Activated CD4-positive, alpha-beta T cell treated with anti-CD3 and anti-CD28 coated beads, Interleukin-2, amount 10 ng/mL, durations not matched to agents 7 days and 5 days (primary cell): ENCODE measurements at places on chromosomes 2 and 18.

DNA sequence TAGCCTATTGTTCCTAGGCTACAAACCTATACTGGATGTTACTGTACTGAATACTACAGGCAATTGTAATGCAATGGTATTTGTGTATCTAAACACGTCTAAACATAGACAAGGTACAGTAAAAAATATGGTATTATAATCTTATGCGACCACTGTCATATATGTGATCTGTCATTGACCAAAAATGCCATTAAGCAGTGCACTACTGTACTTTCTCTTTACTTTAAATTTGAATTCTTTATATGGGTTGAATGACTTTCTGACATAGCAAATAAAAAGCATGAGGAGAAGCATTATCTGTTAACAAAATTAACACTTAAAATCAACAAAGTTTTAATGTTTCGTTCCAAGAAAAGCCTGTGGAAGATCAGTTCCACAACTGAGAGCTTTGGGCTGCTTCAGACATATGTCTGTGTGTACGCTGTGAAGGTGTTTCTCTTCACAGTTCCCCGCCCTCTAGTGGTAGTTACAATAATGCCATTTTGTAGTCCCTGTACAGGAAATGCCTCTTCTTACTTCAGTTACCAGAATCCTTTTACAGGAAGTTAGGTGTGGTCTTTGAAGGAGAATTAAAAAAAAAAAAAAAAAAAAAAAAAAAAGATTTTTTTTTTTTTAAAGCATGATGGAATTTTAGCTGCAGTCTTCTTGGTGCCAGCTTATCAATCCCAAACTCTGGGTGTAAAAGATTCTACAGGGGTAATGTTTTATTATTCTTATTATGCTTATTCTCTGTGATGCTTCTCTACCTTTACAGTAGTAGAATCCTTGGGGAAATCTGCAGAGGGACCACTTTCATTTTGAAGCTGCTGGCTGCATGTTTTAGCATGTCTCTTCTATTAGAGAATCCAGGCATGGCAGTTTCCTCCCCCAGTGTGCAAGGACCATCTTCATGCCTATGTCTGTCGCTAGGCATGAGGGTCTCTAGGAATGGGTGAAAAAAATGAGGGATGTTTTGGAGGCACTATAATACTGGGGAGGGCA is 54.5 kb downstream of the SCN2A start:
- DNase-seq = peak; percentile 82

GRCh38 chr18:34624551-34624950 is 85.5 kb upstream of the DTNA start:
- no peak for DNase-seq

DNA sequence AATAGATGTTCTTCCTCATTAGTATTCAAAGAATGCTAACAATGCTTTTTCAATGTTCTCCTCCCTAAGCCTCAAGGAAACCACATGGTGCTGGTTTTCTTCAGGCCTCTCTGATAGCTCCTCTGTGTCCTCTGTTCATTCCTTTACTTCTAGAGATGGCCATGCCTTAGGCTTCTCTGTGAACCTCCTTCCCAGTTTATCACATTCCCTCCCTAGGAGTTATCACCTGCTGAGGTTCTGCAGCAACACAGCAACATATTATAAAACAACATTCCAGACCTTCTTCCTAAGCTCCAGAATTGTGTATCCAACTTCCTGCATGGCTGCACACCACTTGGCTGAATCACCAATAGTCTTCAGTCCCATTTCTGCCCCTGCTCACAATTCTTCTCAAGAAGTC is 325.5 kb downstream of the IRS1 start:
- no peak for DNase-seq

- no peak for DNase-seq
Measured at GRCh38 chr2:206075113-206075512, 10.9 kb downstream of the INO80D start.

DNA sequence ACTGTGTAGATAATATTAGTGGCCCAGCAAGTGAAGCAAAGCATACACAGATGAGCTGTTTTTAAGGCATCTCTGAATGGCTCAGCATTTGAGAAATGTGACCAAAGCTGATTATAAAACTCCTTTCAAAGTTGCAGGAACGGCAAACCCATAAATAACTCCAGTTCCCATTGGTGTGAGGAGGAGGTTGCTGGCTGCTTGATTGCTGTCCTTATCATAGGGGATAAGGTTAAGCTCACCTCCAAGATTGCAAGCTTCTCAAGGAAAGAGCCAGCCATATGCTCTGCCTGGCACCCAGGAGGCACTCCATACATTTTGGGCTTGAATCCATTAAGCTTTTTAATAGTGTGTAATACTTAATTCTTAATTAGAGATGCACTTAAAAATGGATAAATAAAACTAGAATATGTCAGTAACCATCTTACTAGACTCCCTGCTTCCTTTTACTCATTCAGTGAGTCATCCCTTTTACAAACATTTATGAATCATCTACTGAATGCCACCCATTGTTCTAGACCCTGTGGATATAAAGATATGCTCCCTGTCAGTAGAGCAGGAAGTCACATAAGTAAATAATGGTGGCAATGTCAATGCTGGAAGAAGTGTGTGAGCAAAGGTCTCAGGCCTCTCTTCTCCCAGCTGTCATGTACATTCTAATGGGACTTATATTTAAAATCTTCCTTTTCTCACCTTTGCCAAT is 99.3 kb downstream of the SPATS2L start:
- no peak for DNase-seq

GRCh38 chr2:182542501-182543258 is 115.8 kb upstream of the PDE1A start:
- no peak for DNase-seq

DNA sequence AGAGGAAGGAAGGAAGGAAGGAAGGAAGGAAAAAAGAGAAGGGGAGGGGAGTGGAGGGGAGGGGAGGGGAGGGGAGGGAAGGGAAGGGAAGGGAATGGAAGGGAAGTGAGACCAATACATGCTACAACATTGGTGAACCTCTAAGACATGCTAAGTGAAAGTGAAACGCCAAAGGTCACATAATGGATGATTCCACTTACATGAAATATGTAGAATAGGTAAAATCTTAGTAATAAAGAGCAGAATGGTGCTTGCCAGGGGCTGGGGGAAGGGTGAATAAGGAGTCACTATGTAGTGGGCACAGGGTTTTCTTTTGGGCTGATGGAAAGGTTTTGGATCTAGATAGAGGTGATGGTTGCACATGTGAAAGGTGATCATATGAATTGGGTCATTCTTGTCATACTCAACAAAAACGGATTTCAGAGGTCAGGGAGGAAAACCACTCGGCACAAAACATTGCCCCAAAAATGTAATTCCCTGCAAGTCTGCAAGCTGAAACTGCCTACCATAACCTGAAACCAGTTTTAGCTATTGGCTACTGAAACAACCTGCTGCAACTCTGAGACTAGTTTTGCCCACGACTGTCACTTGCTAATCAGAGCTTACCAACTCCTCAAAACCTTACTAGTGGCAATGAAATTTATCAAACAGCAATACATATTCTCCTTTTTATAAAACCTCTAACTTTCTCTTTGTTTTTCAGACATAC is 59.2 kb downstream of the CCDC141 start:
- DNase-seq = no peak

- DNase-seq = no peak
Measured at GRCh38 chr2:234285541-234285940, 211.3 kb downstream of the ARL4C start.

DNA sequence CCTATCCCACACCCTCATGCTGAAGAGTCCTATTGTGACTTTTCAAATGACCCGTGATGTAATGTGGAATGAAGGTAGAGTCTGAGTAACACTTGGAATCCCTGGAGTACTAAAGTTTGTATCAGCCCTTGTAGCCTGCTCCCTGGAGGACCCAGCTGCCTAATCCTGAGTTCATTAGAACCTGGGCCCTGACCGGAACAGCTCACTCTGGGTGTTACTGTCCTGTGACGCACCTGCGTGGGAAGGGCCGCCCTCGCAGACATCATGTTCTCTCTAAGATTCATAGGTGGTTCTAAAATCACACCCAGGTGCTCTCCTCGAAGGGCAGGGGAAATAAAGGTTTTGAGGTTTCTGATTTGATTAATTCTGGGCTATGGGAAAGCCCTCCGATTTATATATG is 62.3 kb downstream of the NCK2 start:
- DNase-seq = no peak

- no peak for DNase-seq
Measured at GRCh38 chr2:10926191-10926820, 14.6 kb downstream of the KCNF1 start.

- DNase-seq = no peak
Measured at GRCh38 chr2:28436525-28437051, 43.9 kb downstream of the FOSL2 start.

GRCh38 chr2:45700407-45701013 is 49.0 kb downstream of the PRKCE start:
- DNase-seq = no peak

- no peak for DNase-seq
Measured at GRCh38 chr18:57792631-57793301, 10.3 kb downstream of the ATP8B1 start.

GRCh38 chr2:96409081-96409819 is 73.7 kb downstream of the NCAPH start:
- DNase-seq = no peak

DNA sequence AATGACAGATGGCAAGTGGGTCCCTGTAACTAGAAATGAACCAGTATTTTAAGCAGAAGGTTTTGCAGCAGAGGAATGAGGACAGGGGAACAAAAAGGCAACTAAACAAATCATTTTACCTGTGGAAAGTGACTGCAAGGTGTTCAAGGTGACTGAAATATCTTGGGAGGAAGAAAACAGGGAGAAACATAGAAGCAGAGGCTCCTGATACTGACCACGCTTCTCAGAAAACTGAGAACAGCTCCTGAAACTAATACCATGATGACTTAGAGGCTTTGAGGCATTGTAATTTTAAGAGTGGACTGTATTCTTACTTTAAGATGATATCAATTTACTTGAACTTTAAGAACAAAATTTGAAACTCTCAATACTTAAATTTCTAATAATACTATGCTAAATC is at the start of gene DYTN:
TSS of gene DYTN (minus strand) at position 101 of the 400 bp plus-strand sequence. CDS start 117 bp downstream, outside the sequence.
- no peak for DNase-seq

DNA sequence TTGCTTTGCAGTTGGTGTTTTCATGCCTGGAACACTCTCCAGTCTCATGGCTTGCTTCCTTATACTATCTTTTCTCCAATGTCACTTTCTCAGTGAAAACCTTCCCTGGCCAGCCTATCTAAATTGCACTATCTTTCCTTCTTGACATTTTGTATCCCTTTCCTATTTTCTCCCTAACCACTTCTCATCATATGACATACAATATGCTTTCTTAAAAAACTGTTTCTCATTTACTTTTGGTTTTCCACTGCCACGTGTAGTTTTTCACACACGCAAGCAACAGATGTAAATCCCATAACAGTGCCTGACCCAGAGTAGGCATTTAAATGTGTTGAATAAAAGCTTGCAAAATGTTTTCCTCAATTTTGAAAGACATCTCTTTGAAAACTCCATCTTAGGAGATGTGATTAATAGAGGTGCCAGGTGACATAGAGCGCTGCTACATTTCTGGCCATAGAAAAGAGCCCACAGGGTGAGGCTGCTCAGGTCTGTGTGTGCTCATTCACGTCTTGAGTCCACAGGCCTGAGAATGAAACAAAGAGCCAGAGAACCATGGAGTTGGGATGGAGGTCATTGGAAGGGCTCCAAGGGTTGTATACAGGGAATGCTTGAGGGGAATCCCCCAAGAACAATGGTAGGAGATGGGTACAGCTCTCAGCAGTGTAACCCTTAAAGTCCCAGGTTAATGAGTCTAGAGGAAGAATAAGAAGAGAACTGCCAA is 12.7 kb downstream of the ZNF24 start:
- DNase-seq = no peak

GRCh38 chr2:159228081-159228581 is 58.4 kb downstream of the WDSUB1 start:
- DNase-seq = no peak

DNA sequence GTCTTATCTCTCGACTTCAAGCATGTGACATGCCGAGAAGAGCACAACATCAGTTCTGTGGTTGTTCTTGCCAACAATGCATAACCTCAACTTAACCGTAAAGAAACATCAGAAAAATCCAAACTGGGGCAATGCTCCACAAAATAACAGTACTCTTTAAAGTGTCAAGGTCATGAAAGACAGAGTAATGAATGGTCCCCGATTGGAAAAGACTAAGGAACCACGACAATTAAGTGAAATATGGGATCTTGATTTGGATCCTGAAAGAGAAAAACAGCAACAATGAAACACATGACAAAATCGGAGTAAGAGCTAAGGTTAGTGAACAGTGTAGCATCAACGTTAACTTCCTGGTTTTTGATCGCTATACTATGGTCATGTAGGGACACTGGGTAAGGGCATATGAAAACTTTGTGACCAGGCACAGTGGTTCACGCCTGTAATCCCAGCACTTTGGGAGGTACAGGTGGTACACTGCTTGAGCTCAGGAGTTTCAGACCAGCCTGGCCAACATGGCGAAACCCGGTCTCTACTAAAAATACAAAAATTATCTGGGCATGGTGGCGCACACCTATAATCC is 55.2 kb downstream of the UNC50 start:
- peak; percentile 54 for DNase-seq

- no peak for DNase-seq
Measured at GRCh38 chr2:128580988-128581848, 262.6 kb upstream of the HS6ST1 start.

DNA sequence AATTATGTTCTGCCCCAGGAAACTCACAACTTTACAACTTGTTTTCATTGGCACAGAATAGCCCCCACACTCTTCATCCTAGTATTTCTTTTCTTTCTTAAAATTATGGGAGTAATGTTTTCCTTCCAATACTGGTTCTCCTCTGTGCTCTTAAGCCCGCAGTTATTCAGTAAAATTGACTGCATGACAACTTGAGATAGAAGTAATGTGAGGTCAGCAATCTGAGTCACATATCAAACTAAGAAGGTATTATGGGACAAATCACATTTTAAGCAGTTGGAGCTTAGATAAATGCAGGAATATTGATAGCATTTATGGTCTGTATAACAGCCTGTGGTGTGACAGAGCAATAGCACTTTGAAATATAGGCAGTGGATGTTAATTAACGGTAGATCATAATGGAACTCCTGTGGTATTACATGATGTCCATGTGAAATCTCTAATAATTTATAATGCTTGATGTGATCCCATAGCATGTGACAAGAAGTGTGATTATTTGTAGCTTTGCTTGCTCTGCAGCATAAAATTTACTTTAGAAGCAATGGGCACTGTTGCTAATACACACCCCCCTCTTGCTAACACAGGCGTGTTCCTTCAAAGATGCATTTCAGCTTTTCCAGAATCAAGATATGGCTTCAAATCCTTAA is 351.4 kb upstream of the CDH20 start:
- no peak for DNase-seq
